ENCODE measurements at places on chromosomes 4 and X. TPM values are rescaled to one million over a fixed set of nuclear protein-coding genes. Genes with fewer than 3 reads are reported as not detected.

DNA sequence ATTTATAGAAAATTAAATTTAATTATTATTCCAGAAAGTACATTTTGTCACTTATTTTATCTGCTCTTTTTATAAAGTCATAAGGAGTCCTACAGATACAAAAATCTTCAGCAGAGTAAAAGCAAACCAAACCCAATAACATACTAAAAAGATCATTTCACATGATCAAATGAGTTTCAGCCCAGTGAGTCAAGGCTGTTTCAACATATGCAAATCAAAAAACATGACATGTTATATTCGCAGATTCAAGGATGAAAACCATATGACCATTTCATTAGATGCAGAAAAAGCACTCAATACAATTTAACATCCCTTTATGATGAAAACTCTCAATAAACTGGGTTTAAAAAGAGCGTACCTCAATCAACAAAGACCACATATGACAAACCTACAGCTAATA, 214.3 kb downstream of the FAT4 start:
- DNase-seq, result no peak

- no peak for DNase-seq
Measured at GRCh38 chr4:7018281-7018680, 24.9 kb upstream of the TADA2B start.

The THAP9 gene
- total RNA-seq, result 1.7 TPM

- no peak for DNase-seq
Measured at GRCh38 chr4:61921920-61922319, 721.8 kb downstream of the ADGRL3 start.

DNA sequence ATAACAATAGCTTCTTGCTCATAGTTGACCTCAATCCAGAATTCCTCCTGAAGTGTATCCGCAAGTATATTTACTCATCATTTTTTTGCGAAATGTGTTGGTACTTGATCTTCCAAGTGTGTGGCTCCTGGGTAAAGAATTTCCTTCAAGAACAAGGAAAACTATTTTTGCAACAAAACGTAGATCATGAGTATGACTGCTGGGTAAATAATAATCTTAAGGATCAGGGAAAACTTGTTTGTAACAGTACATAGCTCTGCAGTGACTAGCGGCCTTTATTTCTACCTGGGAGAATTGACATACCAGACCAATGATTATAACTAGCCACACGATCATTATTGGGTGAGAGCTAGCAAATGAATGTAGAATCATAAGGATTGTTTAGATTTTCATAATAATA, 1311.7 kb downstream of the ARAP2 start:
- no peak for DNase-seq

GRCh38 chr4:25993395-25994185, 79.6 kb downstream of the SMIM20 start:
- peak; percentile 59 for DNase-seq

- DNase-seq, result no peak
Measured at GRCh38 chr4:87857789-87858188, 25.0 kb downstream of the MEPE start.

The GAB1 gene
- total RNA-seq, result 31.9 TPM

DNA sequence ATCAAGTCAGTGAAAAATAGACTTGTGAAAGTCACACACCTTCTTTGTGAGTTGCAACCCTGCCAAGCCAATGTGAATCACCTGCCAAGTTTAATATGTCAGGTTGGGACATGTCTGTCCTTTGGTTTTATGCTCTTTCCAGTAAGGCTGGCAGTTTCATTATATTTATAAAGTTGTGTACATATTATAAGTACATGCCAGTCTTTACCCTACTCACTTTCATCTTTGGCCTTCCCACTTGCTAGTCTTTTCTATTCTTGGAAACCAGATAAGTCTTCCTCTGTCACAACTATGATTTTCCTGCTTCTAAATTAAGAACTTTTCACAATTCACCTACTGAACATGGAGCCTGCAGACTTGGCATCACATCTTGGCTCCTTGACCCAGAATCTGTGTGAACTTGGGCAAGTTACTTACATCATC, 680.7 kb upstream of the BOD1L1 start:
- no peak for DNase-seq

GRCh38 chrX:53288189-53288588, 6.8 kb upstream of the IQSEC2 start:
- DNase-seq, result peak; percentile 47

All from Peyer's patch (tissue), 4 donors.